NCI-H345 (cell line): ENCODE measurements at places on chromosomes 3 and 15.

DNA sequence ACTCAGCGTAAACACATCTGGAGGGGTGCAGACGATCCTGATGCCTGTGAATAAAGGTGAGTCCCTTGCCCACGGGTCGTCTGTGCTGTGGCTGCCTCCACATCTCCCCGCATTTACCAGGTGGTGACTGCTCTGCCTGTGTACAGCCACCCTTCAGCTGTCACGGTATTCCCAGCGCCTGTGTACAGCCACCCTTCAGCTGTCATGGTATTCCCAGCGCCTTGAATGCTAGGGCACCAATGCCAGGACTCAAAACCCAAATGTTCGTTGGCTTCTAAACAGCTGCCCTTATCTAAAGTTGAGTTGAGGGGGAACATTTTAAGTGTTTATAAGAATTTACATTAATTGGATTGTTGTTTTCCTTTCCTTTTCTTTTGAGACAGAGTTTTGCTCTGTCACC is 27.4 kb downstream of the MAP6D1 start:
- DNase-seq, result no peak

DNA sequence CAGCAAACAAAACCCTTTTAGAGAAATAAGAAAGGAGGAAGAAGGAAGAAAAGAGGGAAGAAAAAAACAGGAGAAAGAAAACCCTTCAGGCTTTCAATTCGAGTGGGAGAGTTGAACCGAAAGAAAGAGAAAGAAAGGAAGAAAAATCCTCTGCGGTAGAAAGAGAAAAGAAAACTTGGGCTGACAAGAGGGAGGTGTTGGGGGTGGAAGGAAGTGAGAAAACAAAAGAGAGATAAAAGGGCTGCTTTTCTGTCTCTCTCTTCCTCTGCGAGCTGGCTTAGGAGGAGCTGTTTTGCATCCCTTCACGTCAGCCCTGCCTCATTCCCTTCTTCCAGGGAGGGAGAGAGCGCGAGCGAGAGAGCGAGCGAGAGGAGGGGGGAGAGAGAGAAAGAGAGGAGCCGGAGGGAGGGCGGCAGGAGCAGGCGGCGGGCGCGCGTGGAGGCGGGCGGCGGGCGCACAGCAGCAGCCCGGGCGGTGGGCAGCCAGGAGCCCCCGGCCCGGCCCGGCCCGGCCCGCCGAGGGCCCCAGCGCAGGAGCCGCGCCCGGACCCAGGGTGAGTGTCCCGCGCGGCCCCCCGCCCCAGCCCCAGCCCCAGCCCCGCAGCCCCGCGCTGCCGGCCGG is at the start of gene ZNF710:
TSS of gene ZNF710 (plus strand) at position 263 of the 621 bp plus-strand sequence. CDS start 65,814 bp downstream, outside the sequence.
- DNase-seq, result peak; percentile 58

DNA sequence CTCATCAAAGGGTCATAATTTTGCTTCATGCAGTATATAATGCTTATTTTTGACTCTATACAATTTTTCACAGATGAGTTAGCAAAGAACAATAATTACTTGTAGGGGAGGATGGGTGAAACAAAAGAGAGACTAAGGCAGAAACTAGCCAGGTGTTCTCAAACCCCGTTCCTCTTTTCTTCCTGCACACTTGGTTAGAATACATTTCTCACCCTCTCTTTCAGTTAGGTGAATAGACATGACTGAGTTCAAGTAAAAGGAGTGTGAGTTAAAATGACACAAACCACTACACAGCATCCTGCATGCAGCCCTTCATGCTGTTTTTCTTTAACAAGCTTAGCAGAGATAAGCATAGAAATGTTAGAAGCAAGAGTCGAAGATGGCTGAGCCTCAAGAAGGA is 922.2 kb downstream of the TBL1XR1 start:
- DNase-seq, result peak; percentile 29

DNA sequence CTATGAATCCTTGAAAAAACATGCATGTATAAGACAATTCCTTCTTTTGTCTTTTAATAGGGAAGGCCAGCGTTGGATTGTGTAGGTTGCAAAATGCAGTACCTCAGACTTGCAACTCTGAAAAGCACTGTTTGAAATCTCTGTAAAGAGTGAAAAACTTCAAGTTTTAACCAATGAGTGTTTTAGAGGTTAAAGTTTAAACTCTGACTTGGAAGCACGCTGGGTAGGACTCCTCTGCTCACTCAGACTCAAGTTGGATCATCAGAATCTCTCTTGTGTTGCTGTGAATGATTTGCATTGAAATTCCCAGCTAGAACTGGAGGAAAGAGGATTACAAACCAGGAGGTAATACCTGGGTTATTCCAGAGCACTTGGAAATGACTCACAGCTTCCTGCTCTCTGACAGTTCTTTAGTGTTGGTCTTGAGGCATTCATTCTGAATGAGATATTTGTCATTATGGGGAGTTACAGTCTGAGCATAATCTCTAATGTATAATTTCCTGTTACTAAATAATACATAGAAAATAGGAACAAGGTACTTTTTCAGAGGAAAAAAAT is 49.1 kb downstream of the PLS1 start:
- DNase-seq, result no peak

GRCh38 chr15:99615460-99615859 is 49.7 kb downstream of the MEF2A start:
- DNase-seq, result no peak

GRCh38 chr3:33886015-33886414 is 87.6 kb downstream of the PDCD6IP start:
- no peak for DNase-seq

DNA sequence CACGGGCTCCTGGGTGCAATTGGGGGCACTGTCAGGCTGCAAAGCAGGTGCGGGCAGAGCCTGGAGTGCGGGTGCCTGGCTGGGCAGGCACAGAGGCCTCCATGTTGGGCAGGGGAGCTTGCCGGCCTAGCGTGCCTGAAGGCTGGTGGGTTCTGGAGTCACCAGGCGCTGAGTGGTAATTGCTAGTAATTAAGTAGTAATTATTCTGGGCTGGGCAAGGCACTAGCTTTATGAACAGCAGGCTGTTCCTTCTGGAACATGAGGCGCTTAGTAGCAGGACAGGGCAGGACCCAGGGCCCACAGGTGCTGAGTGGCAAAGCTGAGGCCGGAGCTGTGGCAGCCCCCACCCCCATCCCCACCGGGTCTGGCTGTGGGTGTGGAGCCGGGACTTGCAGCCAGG is 25.3 kb downstream of the PLXNA1 start:
- no peak for DNase-seq

- peak; percentile 41 for DNase-seq
These were observed 24.4 kb downstream of the RLBP1 start for GRCh38 chr15:89196994-89197393.

GRCh38 chr3:127710155-127710941 is 37.6 kb downstream of the ABTB1 start:
- DNase-seq, result no peak

DNA sequence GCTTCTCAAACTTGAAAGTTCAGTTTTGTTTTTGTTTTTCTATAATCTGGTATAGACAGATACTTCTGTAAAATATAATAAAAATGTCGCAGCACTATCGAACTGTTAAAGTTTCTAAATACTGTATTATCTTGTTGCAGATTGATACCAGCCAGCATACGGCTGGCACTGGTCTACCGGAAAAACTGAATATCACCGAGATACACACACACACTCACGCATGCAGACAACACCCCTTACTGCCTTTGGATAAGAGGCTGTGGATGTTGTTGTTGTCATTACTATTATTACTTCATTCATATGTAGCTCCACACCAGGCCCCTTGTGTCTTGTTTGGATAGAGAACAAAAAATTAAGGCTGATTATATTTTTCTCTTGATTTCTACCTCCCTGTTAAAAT is 32.4 kb downstream of the MAP6D1 start:
- no peak for DNase-seq

DNA sequence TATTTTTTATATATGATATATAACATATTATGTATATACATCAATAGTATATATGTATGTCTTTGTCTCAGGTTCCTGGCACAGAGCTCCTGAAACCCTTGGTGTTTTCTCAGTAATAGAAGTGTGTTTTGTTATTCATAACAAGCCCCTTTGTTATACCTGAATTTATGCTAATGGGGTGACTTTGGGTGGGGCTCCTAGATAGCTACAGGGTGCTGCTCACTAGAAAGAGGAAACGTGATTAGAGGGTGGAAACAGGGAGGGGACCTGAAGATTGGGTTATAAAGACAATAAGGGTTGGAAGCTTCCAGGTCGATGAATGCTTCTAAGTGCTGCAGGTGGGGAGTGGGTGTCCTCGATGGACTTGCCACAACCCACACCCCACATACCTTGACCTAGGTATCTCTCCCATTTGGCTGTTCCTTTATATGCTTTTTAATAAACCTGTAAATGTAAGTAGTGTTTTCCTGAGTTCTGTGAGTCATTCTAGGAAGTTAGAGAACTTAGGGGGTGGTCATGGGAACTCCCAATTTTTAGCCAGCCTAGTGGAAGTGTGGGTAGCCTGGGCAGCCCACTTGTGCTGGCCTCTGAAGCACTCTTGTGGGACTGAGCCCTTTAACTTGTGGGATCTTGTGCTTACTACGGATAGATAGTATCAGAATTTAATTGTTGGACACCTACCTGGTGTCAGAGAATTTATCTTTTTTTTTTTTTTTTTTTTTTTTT is 36.9 kb upstream of the C15orf39 start:
- DNase-seq, result no peak

- DNase-seq, result peak; percentile 10
These were observed 562.8 kb downstream of the NR2F2 start for GRCh38 chr15:96893159-96893906.

GRCh38 chr15:63938486-63939061 is 104.8 kb upstream of the HERC1 start:
- no peak for DNase-seq

DNA sequence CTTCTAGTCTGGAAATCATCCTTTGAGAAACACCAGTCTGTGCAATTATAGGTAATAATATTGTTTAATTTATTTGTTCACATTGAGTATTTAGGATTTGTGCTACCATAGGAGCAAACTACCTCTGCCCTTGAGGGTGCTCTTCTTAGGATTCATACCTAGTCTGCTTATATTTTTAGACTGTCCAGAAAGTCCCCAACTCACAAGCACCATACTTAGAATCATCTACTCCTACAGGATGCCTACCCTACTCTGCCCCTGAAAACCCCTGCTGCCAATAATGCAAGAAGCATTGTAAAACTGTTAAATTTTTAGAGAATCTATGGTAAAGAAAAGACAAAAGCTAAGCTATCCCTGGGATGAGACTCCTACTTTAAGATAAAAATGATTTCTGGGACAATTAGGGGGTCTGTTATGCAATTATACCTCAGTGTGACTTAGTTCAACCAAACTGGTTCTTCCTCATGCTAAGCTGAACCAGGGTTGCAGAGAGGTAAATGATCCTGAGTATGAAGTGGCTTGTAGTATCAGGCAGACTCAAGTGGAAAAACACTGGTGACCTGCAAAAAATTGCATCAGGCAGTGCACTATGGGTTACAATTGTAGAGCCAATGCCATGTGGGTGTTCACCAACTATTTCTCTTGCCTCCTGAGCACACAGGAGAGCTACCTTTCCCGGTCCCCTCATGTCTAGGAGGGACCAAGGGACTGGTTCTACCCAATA is 133.3 kb downstream of the TNIK start:
- no peak for DNase-seq

DNA sequence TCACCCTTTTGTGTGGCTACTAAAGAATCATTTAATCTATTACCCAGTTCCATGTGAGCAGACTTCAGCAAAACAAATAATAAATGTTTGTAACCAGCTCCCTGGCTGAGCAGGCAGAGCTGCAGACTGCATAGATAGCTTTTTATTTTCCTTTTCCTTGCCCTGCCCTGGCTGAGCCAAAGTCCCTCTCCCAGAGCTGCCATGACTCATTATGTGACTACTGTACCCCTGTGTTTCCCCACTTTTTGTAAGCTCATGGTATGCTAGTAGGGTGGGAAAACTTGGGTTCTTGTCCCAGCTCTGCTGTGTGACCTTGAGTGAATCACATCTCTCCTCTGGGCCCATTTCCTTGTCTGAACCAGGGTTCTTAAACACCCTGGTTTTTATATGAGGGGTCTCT is 127.5 kb downstream of the CLSTN2 start:
- no peak for DNase-seq

GRCh38 chr3:72212396-72212795 is 427.4 kb upstream of the PROK2 start:
- DNase-seq, result no peak

DNA sequence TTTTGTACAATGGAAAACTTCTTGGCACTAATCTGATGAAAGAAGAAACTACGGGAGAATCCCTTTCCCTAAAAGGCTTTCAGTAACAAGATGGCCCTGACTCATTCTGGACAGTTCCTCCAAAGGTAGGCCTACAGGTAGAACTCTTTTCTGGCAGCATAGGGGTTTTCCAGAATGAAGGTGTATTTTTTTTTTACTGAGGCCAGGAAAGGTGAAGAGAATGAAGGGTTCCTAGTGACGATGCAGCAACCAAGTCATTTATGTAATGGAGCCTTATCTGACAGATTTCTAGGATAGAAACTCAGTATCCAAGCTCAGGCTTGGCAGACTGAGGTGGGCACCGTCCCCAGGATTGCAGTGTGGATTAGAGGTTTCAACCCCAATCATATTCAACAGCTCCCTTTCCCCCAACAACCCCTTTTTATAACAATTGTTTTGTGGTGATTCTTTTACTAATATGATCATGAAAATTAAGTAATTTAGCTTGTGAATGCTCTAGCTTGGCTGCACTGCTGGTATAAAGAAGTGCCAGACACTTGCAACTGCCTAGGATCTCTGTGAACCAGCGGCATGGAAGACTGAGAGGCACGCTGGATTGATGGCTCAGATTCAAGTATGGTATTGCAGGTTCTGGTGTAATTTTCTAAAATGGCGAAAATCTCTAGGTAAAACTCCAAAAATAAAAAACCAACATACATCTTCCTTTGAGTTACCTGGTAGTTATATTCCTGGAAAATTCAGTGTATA is 8.7 kb upstream of the TRIM69 start:
- DNase-seq, result no peak

DNA sequence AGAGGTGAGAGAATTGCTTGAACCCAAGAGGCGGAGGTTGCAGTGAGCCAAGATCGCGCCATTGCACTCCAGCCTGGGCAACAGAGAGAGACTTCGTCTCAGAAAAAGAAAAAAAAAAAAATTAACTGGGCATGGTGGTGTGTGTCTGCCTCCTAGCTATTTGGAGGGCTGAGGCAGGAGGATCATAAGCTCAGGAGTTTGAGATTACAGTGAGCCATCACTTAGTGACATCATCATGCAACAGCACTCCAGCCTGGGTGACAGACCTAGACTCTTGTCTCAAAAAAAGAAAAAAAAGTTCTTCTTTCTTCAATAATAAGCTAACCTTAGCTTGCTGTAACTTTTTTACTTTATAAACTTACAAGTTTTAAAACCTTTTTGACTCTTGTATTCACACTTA is 99.8 kb downstream of the SLMAP start:
- DNase-seq, result no peak

DNA sequence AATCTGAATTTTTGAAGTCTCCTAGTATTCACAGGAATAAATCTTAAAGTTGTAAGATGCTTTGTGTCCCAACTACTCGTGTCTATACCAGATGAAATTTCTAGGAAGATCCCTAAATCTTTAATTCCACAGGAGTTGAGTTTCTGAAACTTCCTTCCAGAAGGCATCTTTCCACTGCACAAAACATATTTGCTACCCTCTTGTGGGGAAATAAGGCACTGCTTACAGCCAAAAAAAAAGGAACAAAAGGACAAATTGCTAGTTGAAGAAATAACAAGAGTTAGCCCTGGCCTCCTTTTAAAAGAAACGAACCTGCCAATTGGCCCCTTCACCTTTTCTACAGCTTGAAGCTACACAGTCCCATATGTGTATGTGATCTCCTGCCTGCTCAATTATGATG is 54.0 kb downstream of the TAFA4 start:
- DNase-seq, result no peak

- DNase-seq, result peak; percentile 42
These were observed at the start of gene CSPG5 for GRCh38 chr3:47578691-47579632. TSS of gene CSPG5 (minus strand) at chr3:47578865. CDS start at chr3:47578693, 172 bp downstream.

GRCh38 chr3:53169045-53169831 is 8.2 kb downstream of the PRKCD start:
- DNase-seq, result no peak
